ENCODE measurements at places on chromosomes 1 and 21. TPM values are rescaled to one million over a fixed set of nuclear protein-coding genes. Genes with fewer than 3 reads are reported as not detected.

GRCh38 chr1:7427605-7428300 is 343.3 kb upstream of the VAMP3 start:
- DNase-seq = no peak
- no peak overlapping the region for H3K27ac ChIP-seq
- no peaks in the 10 kb centered on the region for H3K27me3 ChIP-seq
- no peaks in the 10 kb centered on the region for H3K4me1 ChIP-seq

Gene DISP3
- total RNA-seq = 0.16 TPM

Gene LMX1A
- not detected for total RNA-seq

- H3K4me3 ChIP-seq = no peak overlapping the region
- DNase-seq = no peak
- no peak overlapping the region for H3K27ac ChIP-seq
- no peaks in the 10 kb centered on the region for H3K27me3 ChIP-seq
- no peaks in the 10 kb centered on the region for H3K4me1 ChIP-seq
Measured at GRCh38 chr1:175978476-175978875, 228.6 kb downstream of the COP1 start.

GRCh38 chr21:35368326-35368725 is 319.2 kb upstream of the RUNX1 start:
- no peaks in the 10 kb centered on the region for H3K27me3 ChIP-seq
- no peak overlapping the region for H3K27ac ChIP-seq
- H3K4me1 ChIP-seq = no peaks in the 10 kb centered on the region
- H3K36me3 ChIP-seq = no peaks in the 10 kb centered on the region

GRCh38 chr1:27773826-27774445 is 917 bp downstream of the STX12 start:
- peak overlapping the region; percentile 95 for H3K4me3 ChIP-seq
- H3K27ac ChIP-seq = peak overlapping the region; percentile 97
- H3K4me1 ChIP-seq = no peaks in the 10 kb centered on the region
- H3K27me3 ChIP-seq = no peaks in the 10 kb centered on the region
- DNase-seq = no peak
- H3K36me3 ChIP-seq = no peaks in the 10 kb centered on the region

DNA sequence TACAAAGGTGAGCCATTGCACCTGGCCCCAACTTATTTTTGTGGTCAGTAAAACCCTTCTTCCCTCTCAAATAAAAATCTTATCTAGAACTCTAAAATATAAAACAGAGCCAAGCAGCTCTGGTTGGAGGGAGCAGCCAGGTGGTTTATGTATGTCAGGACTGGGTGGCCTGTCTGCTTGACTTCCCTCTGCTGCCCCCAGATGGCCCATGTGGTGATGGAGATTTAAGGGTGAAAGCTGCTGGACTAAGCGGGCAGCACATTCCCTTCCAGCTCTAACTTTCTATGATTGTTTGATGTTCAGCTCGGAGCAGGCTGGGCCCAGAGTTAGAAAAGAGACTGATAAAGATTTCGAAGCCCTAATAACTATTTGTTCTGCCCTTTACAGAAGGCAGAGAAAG is 11.9 kb upstream of the PAQR6 start:
- H3K4me1 ChIP-seq = no peaks in the 10 kb centered on the region
- no peak for DNase-seq
- no peaks in the 10 kb centered on the region for H3K27me3 ChIP-seq
- H3K36me3 ChIP-seq = peaks cover 88% of the 10 kb centered on the region
- no peak overlapping the region for H3K4me3 ChIP-seq
- H3K27ac ChIP-seq = no peak overlapping the region

DNA sequence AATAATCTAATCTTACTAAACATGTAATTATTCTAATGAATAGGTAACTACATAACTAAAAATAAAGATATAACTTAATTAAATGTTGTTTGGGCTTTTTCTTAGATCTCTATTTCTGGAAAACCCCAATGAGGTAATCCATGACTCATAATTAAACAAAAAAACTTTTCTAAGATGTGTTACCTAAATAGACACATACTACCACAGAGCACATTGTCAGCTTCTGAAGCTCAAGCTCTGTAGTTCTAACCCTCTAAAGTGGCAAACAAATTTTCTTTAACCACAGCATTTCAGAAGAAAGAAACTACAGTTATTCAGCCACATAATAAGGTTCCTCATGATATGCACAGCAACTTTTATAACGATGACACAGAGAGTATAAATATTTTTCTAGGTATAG is 4.2 kb downstream of the OR6K3 start:
- H3K4me3 ChIP-seq = no peak overlapping the region
- H3K27me3 ChIP-seq = no peaks in the 10 kb centered on the region

DNA sequence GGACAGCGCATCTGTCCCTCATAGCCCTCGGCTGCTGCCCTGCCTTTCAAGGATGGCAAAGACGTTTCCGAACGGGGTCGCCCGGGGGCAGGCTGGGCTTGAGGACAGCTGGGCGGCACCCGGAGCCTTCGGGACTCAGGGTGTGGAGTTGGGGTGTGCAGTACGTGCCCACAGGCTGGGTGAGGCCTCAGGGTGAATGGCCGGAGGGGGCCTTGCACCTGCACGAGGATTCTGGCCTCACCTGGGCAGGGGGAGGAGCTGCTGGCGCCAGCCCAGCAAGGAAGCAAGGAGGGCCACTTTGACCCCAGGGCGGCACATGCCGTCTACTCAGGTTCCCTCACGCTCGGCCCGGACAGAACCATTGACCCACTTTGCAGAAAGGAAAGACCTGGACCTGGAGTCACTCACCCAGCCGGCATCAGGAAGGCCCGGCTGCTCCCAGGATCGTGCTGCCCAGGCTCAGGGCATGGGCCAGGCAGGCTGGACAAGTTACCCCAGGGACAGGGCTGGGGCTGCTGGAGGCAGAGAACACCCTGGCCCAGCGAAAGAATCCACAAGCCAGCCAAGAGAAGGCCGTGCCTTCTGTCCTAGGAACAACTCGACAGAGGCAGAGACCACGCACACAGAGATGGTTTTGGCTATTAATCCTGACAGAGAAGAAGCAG is 65.1 kb upstream of the TTC34 start:
- H3K4me3 ChIP-seq = no peak overlapping the region
- H3K27ac ChIP-seq = no peak overlapping the region
- no peaks in the 10 kb centered on the region for H3K36me3 ChIP-seq

DNA sequence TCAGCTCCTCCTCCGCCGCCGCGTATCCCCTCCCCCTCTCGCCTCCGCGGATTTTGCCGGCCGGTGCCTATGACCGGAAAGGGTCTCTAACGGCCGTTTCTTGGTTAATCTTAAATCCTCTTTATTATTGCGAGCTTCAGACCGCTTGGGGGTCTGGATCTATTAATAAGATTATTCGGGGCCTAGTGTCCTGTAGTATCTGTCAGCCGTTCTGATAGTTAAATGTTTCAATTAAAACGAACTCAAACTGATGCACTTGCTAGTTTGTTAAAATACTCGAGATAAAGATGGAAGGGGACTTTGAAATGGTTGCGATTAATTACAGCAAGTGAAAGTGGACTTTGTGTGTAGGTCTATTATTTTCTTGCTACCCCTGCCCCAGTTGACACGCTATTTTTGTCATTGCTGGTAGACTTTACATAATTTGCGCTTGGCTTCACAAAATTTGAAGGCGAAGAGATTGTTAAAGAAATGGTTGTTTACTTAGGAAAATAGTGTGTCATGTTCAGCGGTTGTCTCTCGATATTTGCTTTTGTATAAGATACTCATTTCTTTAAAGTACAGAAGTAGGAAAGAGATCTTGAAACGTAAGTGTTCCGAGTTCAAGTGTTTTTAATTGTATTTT is 779 bp downstream of the SON start:
- peak overlapping the region; percentile 78 for H3K4me3 ChIP-seq
- no peaks in the 10 kb centered on the region for H3K4me1 ChIP-seq
- DNase-seq = no peak
- peak overlapping the region; percentile 92 for H3K27ac ChIP-seq

DNA sequence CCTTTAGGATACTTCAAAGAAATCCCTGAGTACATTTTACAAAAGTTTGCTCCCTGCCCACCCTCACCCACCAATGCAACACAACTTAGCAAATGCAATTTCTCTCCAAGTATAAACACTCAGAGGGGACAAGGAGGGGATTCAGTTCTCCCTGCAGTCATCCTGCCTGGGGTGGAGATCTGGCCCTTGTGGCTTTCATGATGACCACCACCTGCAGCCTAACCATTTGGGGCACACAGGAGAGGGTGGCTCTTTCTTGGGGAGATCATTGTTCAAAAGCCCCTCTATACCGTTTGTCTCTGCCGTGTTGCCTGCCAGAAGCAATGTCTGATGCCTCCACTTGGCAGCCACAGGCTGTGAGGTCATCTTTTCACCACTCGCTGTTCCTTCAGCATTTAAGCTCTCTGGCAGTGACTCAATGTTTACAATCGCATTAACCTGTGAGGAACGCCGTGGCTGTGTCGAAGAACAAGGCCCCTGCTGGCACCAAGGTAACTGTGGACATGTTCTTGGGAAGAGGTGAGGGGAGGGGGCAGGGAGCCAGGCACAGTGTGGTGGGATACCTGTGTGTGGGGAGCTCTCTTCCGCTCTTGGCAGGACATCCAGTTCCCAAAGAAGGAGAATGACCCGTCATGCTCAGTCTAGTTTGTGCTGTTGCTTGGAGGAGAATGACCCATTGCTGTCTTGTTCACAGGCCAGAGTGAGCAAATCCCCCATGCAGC is 103.9 kb upstream of the DUSP10 start:
- no peak overlapping the region for H3K4me3 ChIP-seq
- no peaks in the 10 kb centered on the region for H3K36me3 ChIP-seq
- no peaks in the 10 kb centered on the region for H3K4me1 ChIP-seq
- peak; percentile 65 for DNase-seq
- no peak overlapping the region for H3K27ac ChIP-seq

- H3K4me1 ChIP-seq = peaks cover 25% of the 10 kb centered on the region
- no peak overlapping the region for H3K4me3 ChIP-seq
- H3K36me3 ChIP-seq = no peaks in the 10 kb centered on the region
- no peaks in the 10 kb centered on the region for H3K27me3 ChIP-seq
- peak; percentile 63 for DNase-seq
Measured at GRCh38 chr1:209743145-209743482, 12.7 kb upstream of the TRAF3IP3 start.

DNA sequence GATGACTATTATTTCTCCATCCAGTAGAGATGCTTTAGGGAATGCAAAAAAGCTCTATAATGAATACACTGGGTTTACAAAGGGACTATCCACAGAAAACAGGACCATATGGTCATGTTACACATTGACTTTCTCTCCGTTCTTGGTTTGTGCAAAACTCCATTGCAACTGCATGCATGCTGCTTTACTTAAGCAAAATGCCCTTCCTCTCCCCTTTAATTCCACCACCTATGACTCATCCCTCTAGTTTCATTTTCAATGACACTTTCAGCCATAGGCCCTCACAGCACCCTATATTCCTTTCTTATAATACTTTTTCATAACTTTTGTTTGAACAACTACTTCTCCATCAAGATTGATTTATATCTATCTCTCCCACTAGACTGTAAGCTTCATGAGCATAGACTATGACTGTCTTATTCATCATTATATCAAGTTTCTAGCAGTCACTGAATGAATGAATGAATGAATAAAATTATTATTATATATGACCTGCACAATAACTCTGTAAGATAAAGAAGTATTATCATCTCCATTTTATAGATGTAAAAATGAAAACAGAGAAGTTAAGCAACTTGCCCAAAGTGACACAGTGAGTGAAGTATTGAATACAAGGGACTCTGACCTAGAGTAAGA is 248.9 kb downstream of the PLPP3 start:
- H3K4me1 ChIP-seq = no peaks in the 10 kb centered on the region
- no peak for DNase-seq
- no peaks in the 10 kb centered on the region for H3K36me3 ChIP-seq
- no peak overlapping the region for H3K27ac ChIP-seq

DNA sequence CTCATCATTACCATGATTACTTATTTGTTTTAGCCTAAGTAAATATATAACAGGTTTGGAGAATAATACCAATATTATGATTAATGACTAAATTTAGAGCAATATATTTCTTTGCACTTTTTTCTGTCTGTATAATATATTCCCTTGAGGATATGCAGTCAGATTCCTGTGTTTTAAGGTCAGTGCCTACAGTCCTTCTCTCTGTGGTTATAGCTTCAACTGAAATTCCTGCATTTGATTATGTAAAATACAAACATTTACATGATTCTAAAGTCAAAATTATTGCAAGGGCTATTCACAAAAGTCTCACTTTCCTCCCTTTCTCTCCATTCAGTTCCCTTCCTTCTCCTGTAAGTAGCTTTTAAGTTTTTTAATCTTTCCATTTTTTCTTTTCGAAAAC is 142.9 kb upstream of the COL6A1 start:
- H3K27ac ChIP-seq = no peak overlapping the region
- no peaks in the 10 kb centered on the region for H3K27me3 ChIP-seq
- no peak overlapping the region for H3K4me3 ChIP-seq
- DNase-seq = no peak

DNA sequence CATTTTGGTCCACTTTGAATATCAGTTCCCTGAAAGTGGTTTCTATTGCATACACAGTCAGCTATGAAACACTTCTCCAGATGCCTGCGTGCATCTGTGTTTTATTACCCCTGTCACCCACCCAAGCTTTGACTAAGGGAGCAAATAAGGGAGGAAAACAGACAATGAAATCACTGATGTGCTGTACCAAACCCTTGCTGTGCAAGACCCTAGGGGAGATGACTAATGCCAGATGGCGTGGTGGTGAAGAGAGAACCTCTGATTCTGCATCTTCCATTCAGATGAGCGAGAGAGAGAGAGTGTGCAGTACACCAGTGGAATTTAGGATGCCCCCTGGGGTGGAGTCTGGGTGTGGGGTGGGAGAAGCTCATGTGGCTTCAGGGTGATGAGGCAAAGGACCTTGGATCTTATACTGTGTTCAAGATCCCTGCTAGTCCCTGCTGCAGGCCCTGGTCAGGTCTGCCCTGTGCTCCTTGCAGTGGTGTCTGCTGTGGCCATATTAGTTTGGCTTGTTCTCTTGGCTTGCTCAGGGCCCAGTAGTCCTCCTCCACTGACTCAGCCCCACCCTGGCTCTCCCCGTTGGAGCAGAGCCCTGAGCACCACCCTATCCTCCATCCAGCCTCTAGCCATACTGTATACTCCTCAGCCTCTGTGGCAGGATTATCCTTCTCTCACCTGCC is 18.5 kb downstream of the CLCA1 start:
- no peaks in the 10 kb centered on the region for H3K27me3 ChIP-seq
- no peak for DNase-seq
- H3K4me3 ChIP-seq = no peak overlapping the region
- H3K36me3 ChIP-seq = no peaks in the 10 kb centered on the region
- H3K4me1 ChIP-seq = no peaks in the 10 kb centered on the region
- peak overlapping the region; percentile 22 for H3K27ac ChIP-seq

Measured in right atrium auricular region (tissue), 2 donors.